Aorta (tissue), 5 donors: ENCODE measurements at places on chromosomes 7 and 10.

DNA sequence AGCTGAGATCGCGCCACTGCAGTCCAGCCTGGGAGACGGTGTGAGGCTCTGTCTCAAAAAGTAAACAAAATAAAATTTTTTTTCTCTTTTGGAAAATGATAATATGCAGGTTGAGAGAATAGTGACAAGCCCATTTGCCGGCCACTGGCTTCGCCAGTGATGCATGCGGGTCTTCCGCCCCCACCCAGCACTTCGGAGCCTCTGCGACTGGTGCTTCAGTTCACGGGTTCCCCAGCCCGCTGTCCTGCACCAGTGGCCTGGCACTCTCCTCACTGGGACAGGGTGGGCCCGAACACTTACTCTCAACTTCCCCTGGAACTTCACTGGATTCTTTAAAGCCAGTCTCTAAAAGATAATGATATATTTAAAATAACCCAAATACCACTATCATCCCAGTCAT, 2.7 kb downstream of the SUN1 start:
- no peak for DNase-seq

- DNase-seq: no peak
Measured at GRCh38 chr10:132789659-132790148, 3.8 kb upstream of the NKX6-2 start.

- no peak for DNase-seq
Measured at GRCh38 chr7:22979861-22980260, 34.1 kb downstream of the HYCC1 start.

GRCh38 chr7:152336754-152337368, 98.9 kb downstream of the KMT2C start:
- no peak for DNase-seq

GRCh38 chr7:106552645-106553445, 108.1 kb downstream of the CCDC71L start:
- no peak for DNase-seq

DNA sequence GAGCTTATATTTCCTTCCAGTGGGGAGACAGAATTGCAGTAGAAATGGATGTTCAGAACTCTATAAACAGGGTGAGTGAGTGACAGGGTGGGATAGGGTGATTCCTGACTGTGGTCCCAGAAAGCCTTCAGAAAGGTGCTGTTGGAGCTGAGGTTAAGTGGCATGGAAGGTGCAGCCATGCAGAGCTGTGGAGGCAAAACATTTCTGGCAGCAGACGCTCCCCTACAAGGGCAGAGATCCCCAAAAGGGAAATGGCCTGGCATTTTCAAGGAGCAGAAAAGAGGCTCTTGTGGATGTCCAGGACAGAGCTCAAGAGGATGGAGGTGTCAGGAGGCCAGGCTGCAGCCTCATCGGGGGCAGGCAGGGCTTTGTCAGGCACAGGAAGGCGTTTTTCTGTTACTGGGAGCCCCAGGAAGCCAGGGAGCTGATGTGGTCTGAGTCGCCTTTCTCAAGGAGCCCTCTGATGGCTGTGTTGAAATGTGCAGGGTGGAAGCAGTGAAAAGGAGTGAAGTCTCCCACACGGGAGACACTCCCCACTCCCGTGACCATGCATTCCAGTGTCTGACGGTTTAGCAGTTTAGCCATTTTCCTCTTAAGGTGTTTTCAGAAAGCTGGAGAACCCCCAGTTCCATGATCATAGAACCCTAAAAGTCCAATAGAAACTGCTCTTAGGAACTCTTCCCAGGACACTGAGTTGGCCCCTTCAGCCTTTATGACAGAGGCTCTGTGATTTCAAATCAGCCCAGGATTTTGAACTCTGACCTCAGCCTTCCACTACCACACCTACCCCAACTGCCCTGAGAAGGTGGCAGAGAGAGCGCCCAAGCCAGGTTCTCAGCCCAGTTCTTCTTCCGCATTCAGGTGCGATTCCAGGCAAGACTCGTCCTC, 96.2 kb downstream of the C10orf105 start:
- no peak for DNase-seq

- no peak for DNase-seq
Measured at GRCh38 chr7:138625084-138625848, 75.9 kb downstream of the SVOPL start.

GRCh38 chr10:92493362-92493761, 80.5 kb downstream of the IDE start:
- DNase-seq: no peak

DNA sequence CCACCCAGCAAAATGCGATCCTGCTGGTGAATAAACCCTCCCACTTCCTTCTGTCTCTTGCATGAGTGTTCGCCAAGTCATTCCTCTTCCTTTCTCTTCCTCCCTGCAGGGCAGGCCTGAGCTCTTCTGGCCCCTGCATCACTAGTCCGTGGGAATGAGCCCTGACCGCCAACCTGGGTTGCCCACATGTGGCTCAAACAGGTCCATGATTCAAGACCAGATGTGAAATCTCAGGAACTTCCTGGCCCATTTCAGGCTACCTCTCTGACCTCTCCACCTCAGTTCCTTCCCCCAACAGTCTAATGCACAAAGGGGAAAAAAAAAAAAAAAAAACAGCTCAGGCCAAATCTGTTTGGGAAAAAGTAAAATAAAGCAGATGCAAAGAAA, 5.4 kb upstream of the YWHAG start:
- peak; percentile 67 for DNase-seq

- no peak for DNase-seq
Measured at GRCh38 chr7:155959894-155960293, 147.6 kb upstream of the SHH start.

- no peak for DNase-seq
Measured at GRCh38 chr7:29063872-29064271, 82.5 kb downstream of the CPVL start.

DNA sequence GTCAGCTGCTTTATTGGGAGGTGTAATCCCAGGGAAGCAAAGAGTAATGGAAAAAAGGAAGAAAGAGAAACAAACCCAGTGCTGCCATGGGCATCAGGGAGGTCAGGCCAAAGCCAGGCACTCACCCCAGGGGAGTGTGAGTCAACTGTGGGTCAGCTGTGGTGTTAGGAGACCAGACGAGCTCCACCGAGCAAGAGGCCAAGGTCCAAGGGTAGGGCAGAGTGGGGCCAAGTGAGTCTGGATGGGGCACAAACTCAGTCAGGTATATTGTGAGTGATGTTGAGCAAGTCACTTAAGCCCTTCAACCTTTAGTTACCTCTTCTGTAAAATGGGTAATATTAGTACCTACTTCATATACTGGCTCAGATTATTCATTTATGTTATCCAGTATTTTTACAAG, 30.4 kb upstream of the CDK13 start:
- DNase-seq: no peak

DNA sequence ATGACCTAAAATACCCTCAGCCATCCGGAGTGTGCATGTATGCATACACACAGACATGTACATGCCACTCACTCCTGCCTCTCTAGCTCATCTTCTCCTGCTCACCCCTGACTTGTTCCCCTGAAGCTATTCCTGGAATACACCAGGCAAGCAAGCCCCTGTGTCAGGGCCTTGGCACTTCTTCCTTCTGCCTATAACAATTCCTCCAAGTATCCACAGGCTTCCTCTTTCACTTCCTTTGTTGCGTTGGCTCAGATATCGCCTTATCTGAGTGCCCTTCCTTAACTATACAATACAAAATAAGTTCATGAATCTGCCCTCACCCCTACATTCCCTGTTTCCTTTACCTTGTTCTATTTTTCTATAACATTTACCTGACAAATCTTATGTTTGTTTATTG, 88.8 kb downstream of the NOD1 start:
- DNase-seq: no peak

GRCh38 chr10:5343561-5343960, 21.2 kb upstream of the UCN3 start:
- DNase-seq: no peak

GRCh38 chr10:2509081-2509531, 558.2 kb upstream of the PFKP start:
- no peak for DNase-seq
